ENCODE measurements at places on chromosomes 16 and 17. TPM values are rescaled to one million over a fixed set of nuclear protein-coding genes. Genes with fewer than 3 reads are reported as not detected.

Gene TERB1
- total RNA-seq = not detected

Gene ARL5C
- total RNA-seq = not detected

Gene NUP85
- total RNA-seq = 27.9 TPM

Gene C16orf96
- 0.09 TPM for total RNA-seq

Gene MPO
- 0.17 TPM for total RNA-seq

Gene TBC1D3L
- total RNA-seq = 0.70 TPM

Gene TBC1D3
- total RNA-seq = 3.8 TPM

Gene CD300A
- total RNA-seq = 11.5 TPM

Gene TPSD1
- total RNA-seq = not detected

Gene CCL7
- total RNA-seq = not detected

Gene PRR15L
- 1.9 TPM for total RNA-seq

Gene PRR35
- total RNA-seq = not detected

Gene ODAD4
- 1.0 TPM for total RNA-seq

Gene KRTAP1-1
- not detected for total RNA-seq

Gene KRTAP2-2
- not detected for total RNA-seq

Gene DDX5
- 165 TPM for total RNA-seq

Gene GJD3
- total RNA-seq = 0.59 TPM

Gene FADS6
- not detected for total RNA-seq

Gene LPO
- not detected for total RNA-seq

Gene CCL17
- total RNA-seq = not detected

Gene HOXB2
- total RNA-seq = 0.67 TPM

Gene KIF2B
- not detected for total RNA-seq

Gene RARA
- total RNA-seq = 12.9 TPM

Gene TVP23A
- total RNA-seq = not detected

Gene SLC52A1
- 0.28 TPM for total RNA-seq

Gene TEKT1
- total RNA-seq = not detected

Gene RTN4RL1
- 0.65 TPM for total RNA-seq

Gene TSPOAP1
- total RNA-seq = 4.6 TPM

Gene NDRG4
- total RNA-seq = 0.93 TPM

Gene RHBDL1
- 0.84 TPM for total RNA-seq

Gene ZNF594
- total RNA-seq = 6.7 TPM

Gene CTRB1
- total RNA-seq = not detected

Gene BRCA1
- 18.6 TPM for total RNA-seq

Gene CDYL2
- total RNA-seq = 4.1 TPM

Gene SCNN1B
- not detected for total RNA-seq

Gene XAF1
- total RNA-seq = 6.7 TPM
